Lower lobe of right lung (tissue), 2 donors: ENCODE measurements at places on chromosomes 6 and 20. TPM values are rescaled to one million over a fixed set of nuclear protein-coding genes. Genes with fewer than 3 reads are reported as not detected.

Gene PGBD1
- total RNA-seq: 3.5 TPM

Gene SPATA25
- 1.1 TPM for total RNA-seq

Gene HLA-DRA
- 2,056 TPM for total RNA-seq

Gene TJAP1
- 34.3 TPM for total RNA-seq

Gene RNF217
- total RNA-seq: 25.5 TPM

Gene TRIM40
- not detected for total RNA-seq

Gene PRICKLE4
- 12.1 TPM for total RNA-seq

Gene SAMD10
- 3.6 TPM for total RNA-seq

Gene BPI
- total RNA-seq: 0.44 TPM

Gene MAD2L1BP
- total RNA-seq: 19.2 TPM

Gene NRSN1
- total RNA-seq: not detected

Gene SPTLC3
- 18.7 TPM for total RNA-seq

Gene RAET1L
- not detected for total RNA-seq

Gene PPP1R11
- 65.7 TPM for total RNA-seq

Gene TMEM239
- not detected for total RNA-seq

Gene RAET1G
- total RNA-seq: 0.83 TPM

Gene ENPP5
- 11.4 TPM for total RNA-seq

Gene SLC52A3
- total RNA-seq: 1.1 TPM

Gene EPPIN
- total RNA-seq: 0.38 TPM

Gene C6orf89
- 54.7 TPM for total RNA-seq
